ENCODE measurements at places on chromosomes 2 and 18.

DNA sequence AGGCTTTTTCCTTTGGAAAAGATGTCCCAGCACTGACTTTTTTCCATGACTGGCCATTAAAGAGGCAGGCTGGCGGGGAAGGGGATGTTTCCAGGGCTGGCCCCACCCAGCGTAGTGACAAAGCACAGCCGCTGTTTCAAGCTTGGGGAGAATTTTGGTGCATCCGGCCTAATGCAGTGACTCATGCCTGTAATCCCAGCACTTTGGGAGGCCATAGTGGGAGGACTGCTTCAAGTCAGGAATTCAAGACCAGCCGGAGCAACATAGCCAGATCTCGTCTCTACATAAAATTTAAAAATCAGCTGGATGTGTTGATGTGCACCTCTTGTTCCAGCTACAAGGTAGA lies 78.0 kb upstream of the SH3BP4 start:
- no peak for DNase-seq

DNA sequence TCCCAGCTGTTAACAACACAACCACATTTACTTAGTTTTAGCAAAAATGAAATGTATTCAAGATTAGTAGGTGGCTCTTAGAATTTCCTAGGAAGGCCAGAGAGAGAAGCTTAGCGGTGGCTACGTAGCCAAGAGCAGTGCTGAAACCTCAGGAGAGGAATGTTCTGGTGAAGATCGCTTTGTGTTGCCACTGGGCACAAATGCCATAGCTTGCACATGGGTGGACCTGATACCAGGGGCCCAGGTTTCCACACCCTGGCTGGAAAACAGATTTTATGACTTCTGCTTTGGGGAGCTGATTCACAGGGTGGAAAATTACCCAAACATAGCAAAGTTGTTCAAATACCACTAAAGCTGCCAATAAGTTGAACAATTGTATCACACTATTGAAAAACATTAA lies 43.4 kb downstream of the THUMPD2 start:
- no peak for DNase-seq

GRCh38 chr2:134218414-134218813 lies 35.5 kb upstream of the MGAT5 start:
- no peak for DNase-seq

DNA sequence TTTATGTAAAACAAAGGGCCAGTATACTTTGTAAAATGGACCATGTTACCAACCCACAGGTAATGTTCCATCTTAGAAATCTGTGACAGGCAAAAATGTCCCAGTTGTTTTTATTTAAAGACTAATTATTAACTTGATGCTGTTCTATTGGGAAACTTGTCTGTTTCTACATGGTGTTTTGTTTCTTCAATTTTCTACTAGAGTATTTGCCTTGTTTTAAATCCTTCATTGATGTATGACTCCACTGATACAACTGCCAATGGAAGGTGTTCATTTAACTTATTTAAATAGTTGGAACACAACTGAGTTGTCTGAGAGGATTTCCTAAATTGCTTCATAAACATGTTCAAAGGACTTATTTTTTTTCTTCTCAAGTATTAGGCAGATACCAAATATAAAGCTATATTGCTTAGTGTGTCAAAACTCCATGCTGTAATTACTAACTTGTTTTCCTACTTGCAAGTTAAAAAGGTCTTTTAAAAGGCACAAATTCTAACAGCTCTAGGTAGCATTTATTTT lies 152.0 kb upstream of the XPO1 start:
- DNase-seq: no peak

GRCh38 chr2:173351879-173352278 lies 2.8 kb upstream of the CDCA7 start:
- no peak for DNase-seq
